Lower lobe of right lung (tissue), 2 donors: ENCODE measurements at places on chromosomes 3 and 15. TPM values are rescaled to one million over a fixed set of nuclear protein-coding genes. Genes with fewer than 3 reads are reported as not detected.

GRCh38 chr15:74488776-74489175 lies 27.8 kb upstream of the UBL7 start:
- no peaks in the 10 kb centered on the region for H3K36me3 ChIP-seq
- no peak overlapping the region for H3K27ac ChIP-seq
- H3K4me1 ChIP-seq: no peaks in the 10 kb centered on the region
- no peak for DNase-seq

Gene RBP2
- 3.1 TPM for total RNA-seq

Gene CHRD
- 4.1 TPM for total RNA-seq

GRCh38 chr3:178588628-178589027 lies 52.4 kb downstream of the KCNMB2 start:
- H3K27ac ChIP-seq: no peak overlapping the region
- H3K4me1 ChIP-seq: no peaks in the 10 kb centered on the region
- H3K36me3 ChIP-seq: no peaks in the 10 kb centered on the region

DNA sequence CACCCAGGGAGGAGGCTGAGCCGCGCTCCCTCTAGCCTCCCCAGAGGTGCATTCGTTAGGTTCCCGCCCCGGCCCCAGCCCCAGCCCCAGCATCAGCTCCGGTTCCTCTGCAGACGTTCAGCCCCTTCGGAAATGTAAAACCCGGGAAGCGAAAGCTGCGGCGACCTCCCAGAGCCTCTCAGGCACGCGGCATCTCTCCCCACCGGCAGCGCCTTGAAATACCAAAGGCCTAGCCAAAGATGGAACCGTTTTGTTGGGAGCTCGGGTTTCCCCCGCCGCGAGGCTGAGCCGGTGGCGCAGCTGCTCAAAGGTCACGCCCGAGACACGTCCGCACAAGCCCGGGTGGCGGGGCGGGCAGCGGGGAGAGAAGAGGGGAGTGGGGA lies 77.8 kb upstream of the HES1 start:
- DNase-seq: peak; percentile 64
- H3K27me3 ChIP-seq: no peaks in the 10 kb centered on the region
- H3K27ac ChIP-seq: no peak overlapping the region
- peak overlapping the region; percentile 40 for H3K4me3 ChIP-seq

DNA sequence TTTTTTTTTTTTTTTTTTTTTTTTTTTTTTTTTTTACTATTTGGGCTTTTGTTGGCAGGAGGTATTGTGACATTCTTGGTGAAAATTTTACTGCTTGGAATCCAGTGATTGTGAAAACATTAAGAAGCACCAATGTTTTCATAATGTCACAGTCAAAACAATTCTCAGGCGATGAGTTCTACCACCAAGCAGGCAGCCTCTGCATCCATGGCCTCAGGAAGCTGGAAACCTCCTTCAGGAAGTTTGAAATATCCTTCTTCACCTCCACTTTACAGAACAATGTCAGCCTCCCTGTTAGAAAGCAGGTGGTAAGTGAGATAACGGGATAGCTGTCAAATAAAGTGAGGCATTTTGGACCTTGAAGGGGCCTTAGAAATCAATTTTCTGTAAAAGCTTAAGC lies 98.3 kb downstream of the MEX3B start:
- H3K27me3 ChIP-seq: no peaks in the 10 kb centered on the region
- H3K4me1 ChIP-seq: no peaks in the 10 kb centered on the region
- H3K27ac ChIP-seq: no peak overlapping the region

Gene CPEB1
- 2.7 TPM for total RNA-seq

GRCh38 chr15:62112616-62113593 lies 46.1 kb downstream of the C2CD4A start:
- no peak overlapping the region for H3K4me3 ChIP-seq
- no peak for DNase-seq
- no peaks in the 10 kb centered on the region for H3K4me1 ChIP-seq
- no peak overlapping the region for H3K27ac ChIP-seq

Gene CFAP92
- total RNA-seq: 2.0 TPM

Gene SELENOK
- 38.7 TPM for total RNA-seq

Gene GRM2
- total RNA-seq: 0.15 TPM

DNA sequence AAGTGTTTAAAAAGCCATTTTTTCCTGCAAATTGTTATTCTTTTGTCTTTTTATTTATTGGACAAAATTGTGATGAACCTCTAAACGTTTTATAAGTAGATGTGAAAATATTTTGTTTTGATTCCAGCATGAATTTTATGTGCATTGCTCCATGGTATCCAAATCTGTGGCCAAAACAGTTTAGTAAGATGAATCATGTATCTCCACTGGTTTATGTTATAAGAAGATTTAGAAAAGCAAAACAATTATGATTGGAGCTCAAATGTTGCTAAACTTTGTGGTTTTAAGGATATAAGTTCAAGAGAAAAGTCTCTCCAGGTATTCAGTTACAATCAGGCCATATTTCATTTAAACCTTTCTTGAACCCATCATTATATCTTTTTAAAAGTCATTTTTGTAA lies 80.9 kb downstream of the NECTIN3 start:
- no peaks in the 10 kb centered on the region for H3K27me3 ChIP-seq
- no peak overlapping the region for H3K27ac ChIP-seq
- H3K4me3 ChIP-seq: no peak overlapping the region
- H3K36me3 ChIP-seq: no peaks in the 10 kb centered on the region

Gene PDE8A
- 49.2 TPM for total RNA-seq

DNA sequence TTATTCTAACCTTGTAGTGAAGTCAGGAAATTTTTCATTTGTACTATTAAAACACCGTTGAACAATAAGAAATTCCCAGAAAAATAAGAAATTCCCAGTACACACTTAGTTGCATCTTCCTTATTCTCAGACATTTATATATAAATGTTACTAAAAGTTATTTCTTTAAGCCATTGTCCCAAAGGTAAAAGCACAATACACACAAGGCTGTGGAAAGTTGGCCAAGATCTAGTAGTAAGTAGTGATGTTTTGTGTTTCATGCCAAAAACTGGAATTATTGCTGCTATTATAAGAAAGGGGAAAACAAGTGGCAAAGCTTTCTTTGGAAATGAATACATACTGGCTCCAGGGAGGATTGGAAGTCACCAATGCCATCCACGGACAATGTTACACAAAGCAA lies 802.5 kb upstream of the DPPA4 start:
- H3K36me3 ChIP-seq: no peaks in the 10 kb centered on the region
- no peaks in the 10 kb centered on the region for H3K27me3 ChIP-seq
- H3K27ac ChIP-seq: no peak overlapping the region
- H3K4me3 ChIP-seq: no peak overlapping the region

DNA sequence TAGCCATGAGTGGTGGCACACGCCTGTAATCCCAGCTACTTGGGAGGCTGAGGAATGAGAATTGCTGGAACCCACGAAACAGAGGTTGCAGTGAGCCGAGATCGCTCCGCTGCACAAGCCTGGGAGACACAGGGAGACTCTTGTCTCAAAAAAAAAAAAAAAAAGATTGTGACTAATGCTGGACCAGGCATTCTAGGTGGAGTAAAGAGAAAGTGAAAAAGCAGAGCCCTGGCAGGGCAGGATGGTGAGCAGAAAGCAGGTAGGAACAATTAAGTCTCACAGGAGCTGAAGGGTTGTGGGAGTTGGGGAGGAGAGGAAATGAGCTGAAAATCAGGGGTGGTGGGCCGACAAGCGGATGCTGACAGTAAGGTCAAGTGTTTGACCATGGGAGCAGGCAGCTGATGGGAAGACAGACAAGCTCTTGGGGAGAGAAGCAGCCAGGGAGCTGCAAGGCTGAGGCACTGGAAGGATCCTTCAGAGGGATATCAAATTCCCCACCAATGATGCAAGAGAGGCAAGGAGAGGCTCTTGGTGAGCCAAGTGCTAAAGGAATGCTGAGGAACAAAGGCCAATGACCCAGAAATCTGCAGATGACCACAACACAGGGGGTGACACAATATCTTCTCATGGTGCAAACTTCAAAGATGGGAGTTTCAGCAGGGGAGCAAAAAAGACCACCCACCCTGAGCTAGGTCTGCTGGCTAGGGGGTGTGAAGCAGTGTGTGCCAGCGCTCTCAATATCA lies 251.1 kb downstream of the ULK4 start:
- no peak overlapping the region for H3K27ac ChIP-seq
- H3K4me1 ChIP-seq: peaks cover 6% of the 10 kb centered on the region
- no peak for DNase-seq
- H3K4me3 ChIP-seq: no peak overlapping the region
- H3K36me3 ChIP-seq: no peaks in the 10 kb centered on the region

Gene CP
- 48.9 TPM for total RNA-seq
